ENCODE measurements at places on chromosomes 4 and X.
A peak's percentile ranks its signal among the peaks of the same experiment; 100 is the strongest.

GRCh38 chr4:79013756-79014155 lies 74.5 kb upstream of the PAQR3 start:
- DNase-seq: no peak

- no peak for DNase-seq
Measured at GRCh38 chrX:63961964-63962363, 176.9 kb upstream of the ARHGEF9 start.

GRCh38 chrX:106698693-106699092 lies 27.8 kb upstream of the RNF128 start:
- DNase-seq: no peak

DNA sequence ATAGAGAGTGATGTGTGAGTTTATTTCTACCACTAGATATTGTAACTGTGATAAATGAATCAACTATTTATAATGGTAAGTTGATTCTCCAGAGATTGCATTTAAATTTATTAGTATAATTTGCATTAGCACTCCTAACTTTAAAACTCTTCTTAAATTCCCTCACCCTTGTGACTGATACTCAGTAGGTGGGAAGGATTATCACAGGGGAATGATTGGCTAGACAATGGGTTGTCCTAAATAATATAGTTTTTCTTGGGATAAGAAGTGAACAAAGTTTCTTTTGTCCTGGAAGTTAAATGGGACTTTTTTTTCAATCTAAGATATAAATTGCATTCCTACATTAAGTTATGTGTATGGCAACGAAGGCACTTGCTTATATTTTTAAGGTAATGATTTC lies 169.2 kb upstream of the PITX2 start:
- no peak for DNase-seq

DNA sequence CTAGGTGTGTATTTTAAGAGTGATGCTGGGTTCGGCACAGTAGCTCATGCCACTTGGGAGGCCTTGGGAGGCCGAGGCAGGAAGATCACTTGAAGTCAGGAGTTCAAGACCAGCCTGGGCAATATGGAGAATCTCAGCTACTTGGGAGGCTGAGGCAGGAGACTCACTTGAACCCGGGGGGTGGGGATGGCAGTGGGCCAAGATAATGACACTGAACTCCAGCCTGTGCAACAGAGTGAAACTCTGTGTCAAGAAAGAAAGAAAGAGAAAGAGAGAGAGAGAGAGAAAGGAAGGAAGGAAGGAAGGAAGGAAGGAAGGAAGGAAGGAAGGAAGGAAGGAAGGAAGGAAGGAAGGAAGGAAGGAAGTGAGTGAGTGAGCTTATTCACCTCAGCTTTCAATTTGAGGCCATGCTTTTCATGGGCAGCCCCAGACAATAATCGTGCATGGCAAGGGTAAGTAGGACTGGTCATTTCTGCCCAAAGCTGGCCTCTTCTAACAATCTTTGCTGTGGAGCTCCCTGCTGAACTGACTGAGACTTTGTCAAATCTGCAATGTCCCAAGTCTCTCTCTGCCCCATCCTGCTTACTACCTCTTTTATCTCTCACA lies 42.5 kb upstream of the ELF2 start:
- DNase-seq: no peak

DNA sequence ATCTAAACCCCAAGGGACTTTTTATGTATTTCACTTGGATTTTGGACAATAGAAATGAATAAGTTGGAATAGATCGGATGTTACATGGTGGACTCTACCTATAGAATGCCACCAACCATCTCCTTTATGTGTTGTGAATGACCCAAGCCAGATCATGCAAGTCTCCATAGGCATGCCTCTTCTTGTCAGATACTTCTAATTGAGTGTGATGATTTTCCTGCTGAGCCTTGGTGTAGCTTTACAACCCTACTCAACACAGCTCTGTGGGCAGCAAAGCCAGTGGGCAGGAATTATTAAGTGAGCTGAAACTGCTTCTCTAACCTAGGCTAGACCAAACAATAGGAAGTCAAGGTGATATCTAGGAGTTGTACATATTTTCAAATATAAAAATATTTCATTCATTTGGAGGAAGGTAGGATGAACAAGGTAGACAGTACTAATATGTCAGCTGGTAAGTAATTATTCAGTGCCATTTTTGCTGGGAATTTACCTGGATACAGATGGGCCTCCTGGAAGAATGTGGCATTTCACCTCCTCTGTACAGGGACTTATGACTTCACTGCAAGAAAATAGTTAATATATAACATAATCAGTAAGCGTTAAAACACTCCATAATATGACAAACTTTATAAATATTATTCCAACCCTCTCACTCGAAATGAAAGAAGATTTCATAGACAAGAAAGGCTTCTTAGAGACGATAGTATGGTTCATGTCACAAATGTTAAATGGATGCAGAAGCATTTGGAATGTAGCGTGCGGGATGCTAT lies 298.0 kb upstream of the FAT1 start:
- DNase-seq: no peak

- peak; percentile 1 for DNase-seq
Measured at GRCh38 chr4:102761296-102761701, 531 bp upstream of the MANBA start.

DNA sequence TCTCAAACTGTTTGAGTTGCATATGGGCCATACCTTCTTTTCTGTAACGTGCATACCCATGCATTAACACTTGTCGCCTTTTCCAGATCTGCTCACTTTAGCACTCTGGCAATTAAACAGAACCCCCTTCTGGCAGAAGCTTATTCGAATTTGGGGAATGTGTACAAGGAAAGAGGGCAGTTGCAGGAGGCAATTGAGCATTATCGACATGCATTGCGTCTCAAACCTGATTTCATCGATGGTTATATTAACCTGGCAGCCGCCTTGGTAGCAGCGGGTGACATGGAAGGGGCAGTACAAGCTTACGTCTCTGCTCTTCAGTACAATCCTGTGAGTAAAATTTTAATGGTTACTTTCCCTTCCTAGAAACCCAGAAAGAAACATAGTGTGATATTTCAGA lies 4.8 kb downstream of the OGT start:
- DNase-seq: no peak

- no peak for DNase-seq
Measured at GRCh38 chr4:145665773-145666172, 14.2 kb upstream of the C4orf51 start.

GRCh38 chr4:158799856-158800255 lies 31.0 kb downstream of the FNIP2 start:
- no peak for DNase-seq

- peak; percentile 46 for DNase-seq
Measured at GRCh38 chrX:102765809-102766208, 45.3 kb downstream of the GPRASP3 start.

DNA sequence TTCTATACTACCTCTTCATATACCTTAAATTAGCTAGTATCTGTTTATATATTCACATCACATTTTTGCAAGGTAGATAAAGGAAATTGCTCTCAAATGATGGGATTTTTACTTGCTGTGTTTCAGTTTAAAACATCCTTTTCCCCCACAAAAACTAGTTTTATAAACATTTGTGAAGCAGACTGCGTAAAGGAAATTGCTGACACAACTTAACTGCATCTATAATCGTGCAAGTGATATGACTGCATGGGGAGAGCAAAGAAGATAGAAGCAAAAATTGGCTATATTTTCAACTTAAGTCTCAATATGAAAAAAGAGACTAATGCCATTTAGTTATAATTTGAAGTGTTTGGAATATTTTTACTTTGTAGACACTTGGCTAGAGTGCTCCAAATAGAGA lies 385.2 kb downstream of the C4orf33 start:
- DNase-seq: no peak
